ENCODE measurements at places on chromosomes 12 and 14.

DNA sequence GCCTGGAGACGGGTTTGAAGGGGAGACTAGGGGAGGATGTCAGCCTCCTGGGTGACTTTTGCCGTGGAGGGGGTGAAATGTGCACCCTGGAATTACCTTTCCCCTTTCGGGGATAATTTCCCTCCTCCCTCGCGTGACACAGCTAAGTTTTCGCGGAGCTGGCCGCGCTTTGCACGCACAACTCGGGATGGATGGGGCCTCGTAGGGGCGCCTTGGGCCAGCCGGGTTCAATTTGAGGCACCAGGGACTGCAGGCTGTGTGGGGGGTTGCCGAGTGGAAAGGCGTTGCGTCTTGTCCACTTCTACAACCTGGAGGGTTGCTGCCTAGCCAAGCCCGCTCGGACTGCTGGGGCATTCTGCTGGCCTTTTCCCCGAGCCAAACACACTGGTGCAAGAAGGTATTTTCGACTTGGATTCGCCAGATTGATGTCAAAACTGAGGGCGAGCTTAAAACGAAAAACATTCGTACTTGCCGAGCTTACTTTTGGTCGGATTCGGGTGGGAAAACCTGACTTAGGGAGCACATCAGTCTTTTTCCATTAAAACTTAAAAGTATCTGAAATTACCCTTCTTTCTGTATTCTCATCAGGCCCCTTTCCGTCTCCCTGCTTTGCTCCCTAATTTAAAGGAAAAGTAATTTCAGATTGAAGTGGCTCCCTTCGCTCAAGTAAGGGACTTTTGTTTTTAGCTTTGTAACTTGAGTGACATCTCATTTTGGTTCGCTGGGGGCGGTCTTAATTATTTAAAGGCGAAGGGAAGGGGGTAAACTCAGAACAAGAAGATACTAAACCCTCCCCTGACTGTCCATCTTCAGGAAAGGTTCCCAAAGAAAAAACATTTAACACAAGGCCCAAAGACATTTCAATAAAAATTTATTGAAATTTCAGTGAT lies 14.3 kb downstream of the TBX3 start:
- DNase-seq = no peak

- DNase-seq = no peak
Measured at GRCh38 chr12:49843411-49843810, 505 bp upstream of the BCDIN3D start.

DNA sequence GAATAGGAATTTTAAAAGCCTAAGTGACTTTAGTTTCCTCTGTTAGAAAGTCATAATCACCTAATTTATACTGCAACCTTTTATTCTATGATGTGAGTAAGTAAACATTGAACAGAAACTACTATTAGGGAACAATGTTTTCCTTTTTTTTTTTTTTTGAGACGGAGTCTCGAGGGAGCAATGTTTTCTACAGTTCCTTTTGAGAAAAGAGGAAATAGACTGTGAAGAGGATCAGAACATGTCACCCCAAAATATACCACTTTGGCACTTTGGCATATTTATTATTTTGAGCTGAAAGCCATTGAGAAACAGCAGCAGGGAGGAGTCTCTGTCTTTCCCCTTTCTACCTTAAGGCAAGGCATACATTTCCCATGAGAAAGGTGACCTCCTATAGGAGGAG lies 162.7 kb upstream of the CNOT2 start:
- no peak for DNase-seq

- DNase-seq = peak; percentile 55
Measured at GRCh38 chr14:94342334-94342934, 19.3 kb upstream of the SERPINA6 start.

Measured in stimulated activated CD8-positive, alpha-beta memory T cell treated with anti-CD3 and anti-CD28 coated beads, Interleukin-4, amount 100 ng/mL, for 48 hours (primary cell).